Stimulated activated CD8-positive, alpha-beta memory T cell treated with anti-CD3 and anti-CD28 coated beads, Interleukin-7, amount 100 ng/mL, for 1 hour (primary cell): ENCODE measurements at places on chromosomes 12 and 14.

DNA sequence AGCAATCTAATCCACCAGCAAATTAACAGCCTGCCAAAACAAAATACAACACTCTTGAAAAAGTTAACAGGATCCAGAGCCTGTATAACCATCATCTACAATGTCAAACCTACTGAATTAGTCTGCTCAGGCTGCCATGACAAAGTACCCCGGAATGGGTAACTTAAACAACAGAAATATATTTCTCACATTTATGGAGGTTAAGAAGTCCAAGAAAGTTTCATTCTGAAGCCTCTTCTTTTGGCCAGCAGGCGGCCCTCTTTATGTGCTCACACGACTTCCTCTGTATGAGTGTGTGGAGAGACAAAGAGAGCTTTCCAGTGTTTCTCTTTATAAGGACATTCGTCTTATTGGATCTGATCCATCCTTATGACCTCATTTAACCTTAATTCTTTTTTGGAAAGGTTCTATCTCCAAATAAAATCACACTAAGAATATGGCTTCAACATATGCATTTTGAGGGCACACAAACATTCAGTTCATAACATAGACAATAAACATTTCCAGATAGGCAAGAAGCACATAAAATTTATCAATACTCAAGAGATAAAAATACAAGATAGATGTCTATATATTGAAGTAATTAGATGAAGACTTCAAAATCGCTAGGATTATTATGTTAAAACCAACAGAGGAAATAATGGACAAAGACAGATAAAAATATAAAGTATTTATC is 5.9 kb upstream of the RERG start:
- no peak for DNase-seq

- no peak for DNase-seq
Measured at GRCh38 chr12:16600525-16600924, 5.4 kb downstream of the LMO3 start.

- DNase-seq, result no peak
Measured at GRCh38 chr12:89389755-89390661, 37.7 kb upstream of the DUSP6 start.

DNA sequence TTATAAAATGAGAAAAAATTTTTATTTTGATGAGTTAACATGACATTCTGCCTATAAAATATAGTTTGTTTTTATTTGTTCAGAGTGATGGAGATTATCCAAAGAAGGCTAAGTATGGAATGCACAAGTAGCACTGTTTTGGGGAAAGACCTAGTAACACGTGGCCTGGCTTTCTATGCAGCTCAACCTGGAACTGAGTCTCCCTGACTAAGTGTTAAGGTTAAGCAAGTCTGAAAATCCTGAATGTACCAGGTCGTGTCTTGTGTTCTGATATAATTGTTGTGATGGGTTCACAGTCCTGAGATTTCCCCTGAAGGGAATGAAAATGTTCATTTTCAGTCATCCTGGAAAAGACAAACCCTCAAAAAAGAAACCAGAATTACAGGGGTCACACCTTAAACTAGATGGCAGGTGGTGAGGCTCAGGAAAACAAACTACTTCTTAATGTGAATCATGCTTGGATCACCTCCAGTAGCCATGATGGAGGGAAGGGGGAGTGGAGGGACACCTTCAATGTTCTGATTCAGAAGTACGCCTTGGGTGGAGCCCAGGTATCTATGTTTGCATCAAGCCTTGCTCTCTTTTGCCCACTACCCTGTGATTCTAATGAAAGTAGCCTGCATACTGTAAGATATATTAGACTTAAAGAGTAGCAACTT is 236.8 kb downstream of the ALX1 start:
- DNase-seq, result no peak

DNA sequence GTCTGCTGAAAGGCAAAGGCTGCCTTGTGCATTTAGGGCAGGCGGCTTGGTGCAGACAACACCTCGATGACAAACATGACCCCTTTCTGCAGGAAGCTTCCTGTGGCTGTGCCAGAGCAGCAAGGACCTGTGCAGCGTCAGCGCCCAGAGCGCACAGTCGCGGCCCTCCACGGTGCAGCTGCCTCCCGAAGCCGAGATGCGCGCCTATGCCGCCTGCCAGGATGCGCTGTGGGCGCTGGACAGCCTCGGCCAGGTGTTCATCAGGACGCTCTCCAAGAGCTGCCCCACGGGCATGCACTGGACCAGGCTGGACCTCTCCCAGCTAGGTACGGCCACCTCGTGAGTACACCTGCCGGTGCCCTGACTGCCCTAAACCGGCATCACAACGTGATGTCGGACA is 57.3 kb downstream of the ANKRD9 start:
- DNase-seq, result no peak

DNA sequence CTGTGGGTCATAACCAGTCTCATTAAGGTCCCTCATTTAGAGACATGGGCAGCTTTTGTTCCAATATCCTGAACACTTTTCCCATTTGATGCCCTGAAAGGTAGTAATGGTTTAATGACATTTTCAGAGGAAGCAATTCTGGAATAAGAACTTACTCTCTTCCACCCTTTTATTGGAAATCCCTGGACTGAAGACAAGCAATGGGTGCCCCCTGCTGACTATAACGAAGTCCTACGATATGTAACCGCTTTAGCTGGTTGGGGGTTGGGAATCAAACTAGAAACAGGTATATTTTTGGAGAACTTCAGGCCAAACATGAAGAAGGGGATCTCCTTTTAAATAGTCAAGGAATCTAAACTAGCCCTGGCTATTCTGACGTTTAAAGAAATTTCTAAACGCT is 20.5 kb downstream of the SARNP start:
- no peak for DNase-seq

GRCh38 chr14:73208390-73208789 is 28.9 kb upstream of the PAPLN start:
- DNase-seq, result no peak

DNA sequence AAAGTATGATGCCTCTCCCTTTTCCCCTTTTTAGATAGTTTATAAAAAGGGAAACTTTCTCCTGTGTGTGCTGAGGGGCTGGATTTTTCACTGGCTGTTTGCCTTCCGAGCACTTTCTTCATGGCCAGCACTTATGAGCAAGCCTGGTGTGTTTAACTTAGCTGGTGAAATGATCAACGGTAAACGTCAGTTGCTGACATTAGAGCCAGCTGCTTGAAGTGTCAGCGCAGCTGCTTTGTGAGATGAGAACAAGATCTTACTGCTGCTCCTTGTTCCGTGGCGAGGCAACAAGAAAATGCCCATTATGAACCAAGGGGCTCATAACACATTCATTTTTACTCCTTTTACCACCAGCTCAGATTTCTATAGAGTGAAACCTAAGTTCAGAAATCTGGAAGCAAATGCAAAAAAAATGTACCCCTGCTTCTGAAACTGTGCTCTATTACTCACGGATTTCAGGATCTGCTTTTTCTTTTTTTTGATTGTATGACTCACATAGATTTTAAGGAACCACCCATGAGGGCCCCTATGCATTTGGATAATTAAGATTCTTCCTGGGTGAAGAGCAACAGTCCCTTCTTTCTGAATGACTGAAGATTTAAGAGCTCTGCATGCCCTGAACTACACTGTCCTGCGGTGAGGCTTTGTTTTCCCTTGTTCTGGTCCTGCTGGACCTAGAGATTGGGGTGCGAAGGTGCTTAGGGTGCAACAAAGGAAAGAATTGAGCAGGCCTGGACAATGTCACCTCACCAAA is 74.3 kb upstream of the CPM start:
- no peak for DNase-seq

DNA sequence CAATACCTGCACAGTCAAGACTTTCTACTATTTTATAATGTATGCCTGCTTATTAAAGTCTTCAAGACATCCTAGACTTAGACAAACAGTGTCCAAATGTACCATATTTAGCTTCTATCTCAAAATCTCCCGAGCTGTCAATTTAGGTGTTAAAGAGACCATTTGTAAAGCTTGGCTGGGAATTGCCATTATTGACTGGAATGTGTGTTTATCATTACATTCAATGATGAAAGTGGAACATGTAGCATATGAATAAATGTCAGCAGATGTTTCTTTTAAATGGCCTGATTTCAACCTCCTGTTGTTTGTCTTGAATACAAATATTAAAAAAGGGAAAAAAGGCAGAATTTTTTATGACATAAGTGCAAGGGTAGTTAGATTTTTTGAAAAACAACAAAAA is 572.3 kb downstream of the PRKD1 start:
- DNase-seq, result no peak

DNA sequence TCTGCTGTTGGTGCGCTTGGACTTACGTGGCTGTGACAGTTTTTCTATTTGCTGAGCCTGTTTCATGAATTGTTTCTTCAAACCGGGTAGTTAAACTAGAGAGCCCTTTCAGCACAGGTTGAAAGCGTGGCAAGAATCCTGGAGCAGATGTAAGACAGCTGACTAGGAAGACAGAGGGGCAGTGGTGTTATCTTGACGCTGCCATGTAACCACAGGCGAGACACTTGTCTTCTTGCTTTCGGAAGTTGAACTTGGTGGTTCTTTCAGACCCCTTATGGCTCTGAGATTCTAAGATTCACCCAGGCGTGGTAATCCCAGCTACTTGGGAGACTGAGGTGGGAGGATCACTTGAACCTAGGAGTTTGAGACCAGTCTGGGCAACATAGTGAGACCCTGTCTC is 4.3 kb downstream of the EMP1 start:
- no peak for DNase-seq
